NCI-H524 treated with DMSO at 0.1 percent for 48 hours (cell line): ENCODE measurements at places on chromosomes 11 and 22.

GRCh38 chr11:13298765-13299164, 21.2 kb downstream of the BMAL1 start:
- DNase-seq, result no peak

- no peak for DNase-seq
Measured at GRCh38 chr22:46681010-46681409, 57.0 kb downstream of the CERK start.

- DNase-seq, result no peak
Measured at GRCh38 chr11:95081412-95081811, 8.2 kb upstream of the ENDOD1 start.

- DNase-seq, result no peak
Measured at GRCh38 chr11:62669420-62670161, 1.9 kb upstream of the UQCC3 start.

GRCh38 chr11:46666516-46666915, 33.9 kb downstream of the ARHGAP1 start:
- no peak for DNase-seq

GRCh38 chr22:17303840-17304779, 65.2 kb upstream of the CECR2 start:
- DNase-seq, result no peak

- DNase-seq, result no peak
Measured at GRCh38 chr11:109739379-109739778, 317.4 kb downstream of the C11orf87 start.

GRCh38 chr11:17798716-17799115, 64.1 kb downstream of the KCNC1 start:
- no peak for DNase-seq

- DNase-seq, result no peak
Measured at GRCh38 chr11:128783513-128783912, 83.6 kb downstream of the KCNJ1 start.
